ENCODE measurements at places on chromosomes 5 and 9.

DNA sequence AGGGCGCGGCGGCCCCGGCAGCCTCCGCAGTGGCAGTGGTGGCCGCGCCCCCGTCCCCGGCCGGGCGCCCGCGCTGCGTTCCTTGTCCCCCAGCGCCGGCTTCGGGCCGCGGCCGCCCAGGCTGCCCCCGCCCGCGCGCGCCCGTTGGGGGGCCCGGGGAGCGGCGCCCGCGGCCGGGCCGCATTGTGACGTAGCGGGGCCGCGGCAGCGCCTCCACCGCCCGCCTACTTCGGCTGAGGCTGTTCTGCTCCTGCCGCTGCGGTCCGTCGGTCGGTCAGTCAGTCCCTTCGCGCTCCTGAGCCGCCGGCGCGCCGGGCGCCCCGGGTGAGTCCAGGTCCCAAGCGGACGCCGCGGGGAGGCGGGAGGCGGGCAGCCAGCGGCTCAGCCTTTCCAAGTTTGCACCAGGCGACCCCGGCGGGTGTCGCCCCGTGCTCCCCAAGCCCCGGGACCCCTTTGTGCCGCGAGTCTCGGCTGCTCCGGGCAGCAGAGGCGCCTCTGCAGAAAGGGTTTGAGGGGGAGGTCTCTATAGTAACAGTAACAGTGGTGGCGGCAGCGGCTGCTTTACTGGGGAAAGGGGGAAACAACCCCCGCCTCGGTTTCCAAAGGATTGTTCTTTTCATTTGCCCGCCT is at the start of gene SNCAIP:
TSS of gene SNCAIP (plus strand) at position 277 of the 630 bp plus-strand sequence. CDS start 78,898 bp downstream, outside the sequence.
- no peak for DNase-seq

GRCh38 chr5:169904059-169904458 is 76.2 kb downstream of the INSYN2B start:
- DNase-seq: no peak

DNA sequence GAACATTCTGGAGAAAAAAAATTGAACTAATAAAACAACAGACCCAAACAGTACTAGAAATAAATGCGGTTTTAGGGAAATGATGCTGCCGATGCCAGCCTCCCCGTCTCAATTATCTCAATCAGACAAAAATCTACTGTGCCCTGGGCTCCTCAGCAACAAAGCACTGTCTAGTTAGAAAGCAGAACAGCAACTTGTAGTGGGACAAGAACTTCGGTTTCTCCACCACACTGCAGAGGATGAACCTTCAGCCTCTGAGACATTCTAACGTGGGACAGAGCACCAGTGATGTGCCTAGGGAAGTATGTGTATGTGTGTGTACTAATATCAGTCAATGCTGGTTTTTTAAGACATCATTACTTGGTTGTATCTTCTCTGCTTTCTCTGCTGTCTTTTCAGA is 11.1 kb upstream of the CAST start:
- no peak for DNase-seq

GRCh38 chr5:1374030-1374678 is 29.3 kb upstream of the CLPTM1L start:
- no peak for DNase-seq

DNA sequence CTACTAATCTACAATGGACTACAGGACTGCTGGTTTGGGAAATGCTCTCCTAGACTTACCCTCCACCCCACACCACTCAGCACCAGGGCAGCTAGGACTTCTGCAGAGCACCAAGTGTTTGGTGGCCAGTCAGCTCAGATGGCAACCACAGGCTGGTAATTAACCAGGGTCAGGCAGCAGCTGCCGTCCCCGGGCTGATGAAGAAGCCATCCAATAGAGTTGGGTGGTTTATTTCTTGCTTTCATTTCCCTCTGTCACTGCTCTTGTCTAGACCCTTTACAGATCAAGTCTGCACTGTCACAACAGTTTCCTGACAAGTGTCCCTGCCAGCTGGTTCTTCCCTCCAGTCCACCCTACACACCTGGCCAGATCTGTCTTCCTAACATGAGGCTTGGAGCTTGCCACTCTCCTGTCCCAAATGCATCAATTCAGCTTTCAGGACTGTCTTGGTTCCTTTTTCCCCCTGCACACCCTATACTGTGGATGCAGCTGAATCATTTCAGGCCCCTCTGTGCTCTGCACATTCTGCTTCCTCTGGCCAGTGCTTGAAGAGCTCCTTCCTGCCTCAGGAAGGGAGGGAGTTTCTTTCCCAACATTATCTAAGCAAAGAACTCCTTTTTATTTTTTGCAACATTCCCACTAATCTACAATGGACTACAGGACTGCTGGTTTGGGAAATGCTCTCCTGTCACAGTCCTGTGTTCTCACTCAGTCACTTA is 30.2 kb upstream of the HSPA9 start:
- DNase-seq: no peak

DNA sequence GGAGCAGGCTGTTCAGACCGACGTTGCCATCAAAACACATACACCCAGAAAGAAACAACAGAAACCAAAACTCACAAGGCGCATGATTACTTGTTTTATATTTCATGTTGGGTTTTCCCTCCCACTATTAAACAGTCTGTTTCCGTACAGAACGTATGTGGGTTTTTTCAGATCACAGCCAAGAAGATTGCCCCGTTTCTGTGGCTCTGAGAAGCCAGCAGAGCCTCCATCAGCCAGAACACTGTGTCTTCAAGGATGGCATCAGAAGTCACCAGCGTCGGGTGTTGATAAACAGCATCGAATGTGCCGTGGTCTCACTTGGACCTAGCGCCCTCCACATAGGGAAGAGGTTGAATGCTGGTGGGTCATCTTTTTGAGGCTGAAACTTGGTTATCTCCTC is 42.8 kb downstream of the FAM78A start:
- no peak for DNase-seq

- no peak for DNase-seq
Observed at GRCh38 chr5:61609840-61610677, 278.0 kb downstream of the ZSWIM6 start.
